Astrocyte of the spinal cord (primary cell): ENCODE measurements at places on chromosomes 5 and 9.

DNA sequence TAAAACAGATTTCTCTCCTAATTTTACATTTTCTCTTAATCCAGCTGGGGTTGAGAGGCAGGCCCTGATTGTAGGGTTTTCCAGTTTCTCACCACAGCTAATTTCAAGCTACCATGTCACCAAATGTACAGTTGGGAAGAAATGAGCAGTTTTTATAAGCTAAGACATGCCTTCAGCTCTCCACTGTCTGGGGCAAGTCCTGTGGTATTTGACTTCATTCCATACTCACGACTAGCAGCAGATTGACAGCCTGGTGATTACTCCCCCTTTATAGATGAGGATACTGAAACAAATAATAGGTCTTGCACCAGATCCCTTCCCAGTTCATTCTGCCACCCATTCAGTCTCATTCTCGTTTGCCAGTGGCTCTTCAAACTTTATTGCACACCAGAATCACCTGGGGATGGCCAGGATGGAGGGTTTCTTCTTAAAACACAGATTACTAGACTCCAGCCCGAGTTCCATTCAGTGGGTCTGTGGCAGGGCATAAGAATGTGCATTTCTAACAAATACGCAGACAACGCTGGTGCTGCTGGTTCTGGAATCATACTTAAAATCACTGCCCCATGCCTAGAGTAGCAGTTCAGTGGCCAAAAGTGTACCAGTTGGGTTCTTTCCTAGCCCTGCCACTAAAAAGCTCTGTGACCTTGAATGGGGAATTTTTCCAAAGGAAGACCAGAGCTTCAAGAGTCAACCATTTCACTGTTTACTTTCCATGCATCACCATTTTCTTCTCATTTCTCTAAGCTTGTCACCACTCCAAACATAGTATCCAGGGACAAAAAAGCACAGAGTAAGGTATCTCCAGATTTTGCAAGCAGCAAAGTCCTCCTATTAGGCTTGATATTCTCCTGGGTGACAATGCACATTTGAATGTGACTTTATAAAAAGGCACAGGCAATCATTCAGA lies 64.3 kb downstream of the CSNK1A1 start:
- DNase-seq: peak; percentile 68

DNA sequence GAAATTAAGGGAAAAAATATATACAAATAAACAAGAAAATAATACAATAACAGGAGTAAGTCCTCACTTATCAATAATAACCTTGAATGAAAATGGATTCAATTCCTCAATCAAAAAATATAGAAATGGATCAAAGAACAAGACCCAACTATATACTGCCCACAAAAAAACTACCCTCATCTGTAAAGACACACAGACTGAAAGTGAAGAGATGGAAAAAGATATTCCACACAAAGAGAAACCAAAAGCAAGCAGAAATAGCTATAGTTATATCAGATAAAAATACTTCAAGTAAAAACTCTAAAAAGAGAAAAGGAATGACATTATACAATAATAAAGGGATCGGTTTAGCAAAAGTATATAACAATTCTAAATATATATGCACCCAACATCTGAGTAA lies 66.5 kb downstream of the KIAA0825 start:
- DNase-seq: no peak

DNA sequence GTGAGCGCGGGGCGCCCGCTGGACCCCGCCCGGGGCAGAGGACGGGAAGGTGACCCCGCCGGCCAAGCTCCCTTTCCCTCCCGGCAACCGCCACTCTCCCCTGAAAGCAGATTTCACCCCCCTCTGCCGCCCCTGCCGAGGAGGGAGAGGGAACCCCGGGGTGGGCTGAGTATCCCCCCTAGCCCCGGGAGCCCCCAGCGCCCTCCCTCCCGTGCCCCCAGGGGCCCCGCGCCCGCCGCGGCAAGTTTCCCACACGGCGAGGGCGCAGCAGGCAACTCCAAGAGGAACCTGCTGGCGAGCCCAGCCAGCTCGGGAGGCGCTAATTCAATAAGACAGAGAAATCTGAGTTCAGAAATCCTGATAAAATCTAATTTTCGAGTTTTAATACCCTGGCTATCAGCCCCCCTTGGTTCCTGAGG lies 1.6 kb downstream of the NTNG2 start:
- no peak for DNase-seq

- no peak for DNase-seq
Measured at GRCh38 chr5:921456-922435, 29.1 kb downstream of the TRIP13 start.

- no peak for DNase-seq
Measured at GRCh38 chr5:96258692-96259091, 174.4 kb downstream of the PCSK1 start.

GRCh38 chr5:79850316-79850822 lies 140.7 kb downstream of the MTX3 start:
- DNase-seq: no peak

GRCh38 chr5:132665574-132666080 lies 7.7 kb downstream of the IL13 start:
- no peak for DNase-seq

- peak; percentile 79 for DNase-seq
Measured at GRCh38 chr5:148740966-148741742, 85.3 kb upstream of the ADRB2 start.

DNA sequence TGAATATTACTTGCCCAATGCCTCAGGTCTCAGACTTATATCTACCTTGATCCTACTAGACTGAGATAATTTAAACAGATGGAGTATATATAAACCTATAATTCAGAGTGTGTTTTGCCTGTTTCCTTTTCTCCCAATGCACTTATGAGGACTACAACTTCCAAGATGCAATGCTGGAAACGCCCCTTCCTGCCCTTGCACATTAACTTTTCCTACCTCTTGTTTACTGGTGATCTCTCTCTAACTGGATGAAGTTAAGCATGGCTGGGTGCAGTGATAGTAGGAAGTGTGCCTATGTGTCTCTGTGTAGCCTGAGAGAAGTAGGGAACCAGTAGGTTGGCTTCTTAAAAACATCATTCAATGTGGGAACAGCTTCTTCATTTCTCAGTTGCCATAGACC lies 115.2 kb downstream of the SVEP1 start:
- DNase-seq: no peak

- DNase-seq: no peak
Measured at GRCh38 chr9:80937645-80938044, 751.7 kb downstream of the TLE1 start.

- DNase-seq: no peak
Measured at GRCh38 chr9:95433096-95433819, 83.5 kb downstream of the PTCH1 start.

- no peak for DNase-seq
Measured at GRCh38 chr5:132431632-132432031, 58.9 kb downstream of the IRF1 start.

- no peak for DNase-seq
Measured at GRCh38 chr5:79105868-79106267, 5.7 kb upstream of the BHMT start.

DNA sequence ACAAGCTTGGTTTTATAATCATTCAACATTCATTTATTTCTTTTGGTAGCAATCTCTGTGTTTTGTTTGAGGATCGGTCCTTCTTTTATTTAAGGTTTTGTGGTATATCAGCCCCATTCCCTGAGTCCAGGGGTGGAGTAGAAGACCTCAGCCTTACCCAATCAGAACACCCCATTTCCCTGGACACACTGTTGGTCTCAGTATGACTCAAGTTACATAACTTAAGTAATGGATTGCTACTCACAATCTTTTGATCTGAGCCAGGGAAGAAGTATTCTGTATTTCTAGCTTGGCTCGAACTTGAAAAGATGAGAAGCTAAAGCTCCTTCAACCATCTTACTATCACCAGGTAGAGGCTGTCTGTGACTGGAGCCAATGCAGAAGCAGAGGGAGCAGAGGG lies 175.2 kb upstream of the HAPLN1 start:
- peak; percentile 72 for DNase-seq

DNA sequence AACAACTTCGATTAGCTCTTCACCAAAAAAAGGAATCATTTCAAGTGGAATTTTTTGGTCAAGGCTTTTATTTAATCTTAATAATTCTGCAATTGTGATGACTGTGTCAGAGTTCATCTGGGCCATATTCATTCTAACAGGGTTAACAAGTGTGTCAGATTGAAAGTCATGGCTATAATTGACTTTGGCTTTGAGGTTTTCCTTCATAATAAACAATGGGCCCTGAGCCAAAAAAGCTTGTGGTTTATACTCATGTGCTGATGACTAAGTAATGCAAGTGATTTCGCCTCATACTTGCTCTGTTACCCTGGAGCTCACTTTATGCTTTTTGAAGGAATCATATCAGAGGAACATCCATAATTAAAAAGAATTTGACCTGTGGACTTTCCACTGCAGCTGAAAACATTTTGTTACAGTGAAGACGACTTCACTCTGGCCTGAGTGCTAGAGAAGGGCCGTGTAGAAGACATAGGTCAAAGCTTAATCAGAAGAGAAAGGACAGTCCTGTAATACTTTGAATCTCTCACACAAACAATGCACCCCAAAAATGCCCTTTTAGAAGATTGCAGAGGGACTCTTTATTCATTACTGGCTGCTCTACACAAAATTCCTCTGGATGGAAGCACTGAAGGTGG lies 101.7 kb downstream of the GDNF start:
- DNase-seq: peak; percentile 94
